ENCODE measurements at places on chromosomes 11 and 22. TPM values are rescaled to one million over a fixed set of nuclear protein-coding genes. Genes with fewer than 3 reads are reported as not detected.

DNA sequence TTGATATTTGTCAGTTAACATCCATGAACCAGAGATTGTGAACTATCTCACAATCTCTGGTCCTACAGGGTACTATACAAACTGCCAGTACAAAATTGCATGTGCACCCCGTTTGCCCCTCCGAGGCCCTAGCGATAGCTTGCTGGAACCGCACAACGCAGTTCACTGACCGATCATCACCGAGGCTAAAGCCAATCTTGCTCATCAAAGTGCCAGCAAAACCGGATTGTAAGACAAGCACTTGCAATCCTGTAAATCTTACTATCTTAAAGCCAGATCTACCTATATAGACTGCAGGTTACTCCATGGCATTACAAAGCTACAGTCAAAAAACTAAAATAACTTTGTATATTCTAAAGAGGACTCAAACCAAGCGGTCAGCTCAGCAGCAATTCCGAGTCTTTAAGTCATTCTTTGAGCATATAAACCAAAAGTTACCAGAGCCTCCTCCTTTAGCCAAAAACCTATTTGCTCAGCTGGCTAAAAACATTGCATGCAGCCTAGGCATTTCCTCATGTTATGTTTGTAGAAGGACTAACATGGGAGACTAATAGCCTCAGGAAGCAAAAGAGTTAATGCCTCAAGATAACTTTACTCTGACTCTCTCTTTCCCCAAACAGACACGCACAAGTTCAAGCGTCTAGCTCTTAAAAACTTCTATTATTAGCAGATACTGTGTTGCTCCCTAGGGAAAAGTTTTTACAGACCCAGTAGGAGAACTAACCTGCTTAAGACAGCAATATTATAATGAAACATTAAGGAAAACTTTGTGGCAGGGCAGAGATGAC is 30.7 kb upstream of the CPT1A start:
- DNase-seq = no peak

DNA sequence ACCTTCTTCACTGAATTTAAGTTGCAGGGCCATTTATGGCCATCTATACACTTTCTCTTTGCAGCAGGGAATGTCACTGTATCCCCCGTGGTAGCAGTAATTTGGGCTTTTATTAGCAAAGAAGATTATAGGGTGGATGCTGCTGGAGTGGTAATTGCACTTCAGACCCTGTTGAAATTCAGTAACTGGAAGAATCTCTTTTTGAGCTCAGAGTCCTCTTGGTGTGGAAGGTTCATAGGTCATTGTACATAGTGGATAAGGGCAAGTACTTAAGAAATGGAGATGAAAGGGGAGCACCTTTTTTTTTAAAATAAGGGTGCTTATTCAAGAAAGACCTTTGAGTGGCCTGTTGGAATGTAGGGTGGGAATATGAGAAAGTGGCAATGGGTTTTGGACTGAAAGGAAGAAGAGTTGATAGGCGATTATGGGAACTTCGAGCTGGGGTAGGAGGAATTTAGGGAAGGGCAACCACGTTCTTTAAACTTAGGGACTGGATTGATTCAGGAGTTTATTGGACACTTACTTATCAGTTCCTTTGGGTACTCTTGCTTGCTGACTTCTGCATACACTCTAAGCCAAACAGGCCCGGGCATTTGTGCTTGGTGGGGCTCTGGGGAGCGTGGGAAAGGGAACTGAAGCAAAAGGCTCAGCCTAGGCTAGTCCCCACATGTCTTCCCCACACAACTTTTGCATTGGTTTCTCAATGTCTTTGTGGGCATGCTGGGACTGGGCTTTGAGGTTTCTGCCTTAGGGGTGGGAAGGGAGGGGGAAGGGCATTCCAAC is 26.5 kb downstream of the CTNND1 start:
- DNase-seq = peak; percentile 77

The VPREB1 gene
- total RNA-seq = not detected

The MUC5B gene
- total RNA-seq = not detected

DNA sequence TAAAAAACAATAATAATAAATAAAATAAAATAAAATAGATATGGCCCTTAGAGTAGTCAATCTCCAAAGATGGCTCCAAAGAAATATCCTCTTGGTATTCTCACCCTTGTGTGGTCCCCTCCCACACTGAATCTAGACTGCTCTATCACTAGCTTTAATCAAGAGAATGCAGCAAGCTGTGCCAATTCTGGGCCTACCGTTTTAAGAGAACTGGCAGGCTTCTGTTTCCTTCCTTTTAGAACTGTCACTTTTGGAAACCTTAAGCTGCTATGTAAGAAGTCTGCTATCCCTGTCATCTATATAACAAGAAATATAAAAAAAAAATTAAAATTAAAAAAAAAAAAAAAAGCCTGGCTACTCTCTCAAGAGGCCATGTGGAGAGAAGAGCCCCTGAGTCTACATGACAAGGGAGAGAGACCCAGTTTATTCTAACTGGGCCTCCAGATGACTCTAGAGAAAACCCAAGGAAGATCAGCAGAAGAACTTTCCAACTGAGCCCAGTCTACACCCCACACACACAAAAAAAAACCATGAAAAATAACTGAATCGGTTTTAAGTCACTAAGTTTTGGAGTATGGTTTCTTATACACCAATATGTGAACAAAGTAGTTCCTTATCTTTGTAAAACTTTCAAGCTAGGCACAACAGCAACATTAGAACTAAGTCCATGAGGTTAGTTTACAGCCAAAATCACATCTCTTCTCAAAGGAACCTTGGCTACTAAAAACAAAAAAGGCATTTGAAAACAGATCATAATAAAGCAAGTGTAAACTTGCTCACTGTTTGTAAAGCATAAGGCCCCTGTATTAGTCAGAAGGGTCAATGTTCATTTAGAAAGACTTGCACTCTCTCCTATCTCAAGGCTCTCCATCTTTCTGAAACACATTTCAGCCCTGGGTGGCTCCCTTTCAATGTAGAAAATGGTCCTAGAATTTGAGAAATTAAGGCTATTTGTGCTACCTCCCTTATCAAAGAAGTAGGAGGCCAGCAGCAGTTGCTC is 67.3 kb downstream of the AMBRA1 start:
- no peak for DNase-seq

DNA sequence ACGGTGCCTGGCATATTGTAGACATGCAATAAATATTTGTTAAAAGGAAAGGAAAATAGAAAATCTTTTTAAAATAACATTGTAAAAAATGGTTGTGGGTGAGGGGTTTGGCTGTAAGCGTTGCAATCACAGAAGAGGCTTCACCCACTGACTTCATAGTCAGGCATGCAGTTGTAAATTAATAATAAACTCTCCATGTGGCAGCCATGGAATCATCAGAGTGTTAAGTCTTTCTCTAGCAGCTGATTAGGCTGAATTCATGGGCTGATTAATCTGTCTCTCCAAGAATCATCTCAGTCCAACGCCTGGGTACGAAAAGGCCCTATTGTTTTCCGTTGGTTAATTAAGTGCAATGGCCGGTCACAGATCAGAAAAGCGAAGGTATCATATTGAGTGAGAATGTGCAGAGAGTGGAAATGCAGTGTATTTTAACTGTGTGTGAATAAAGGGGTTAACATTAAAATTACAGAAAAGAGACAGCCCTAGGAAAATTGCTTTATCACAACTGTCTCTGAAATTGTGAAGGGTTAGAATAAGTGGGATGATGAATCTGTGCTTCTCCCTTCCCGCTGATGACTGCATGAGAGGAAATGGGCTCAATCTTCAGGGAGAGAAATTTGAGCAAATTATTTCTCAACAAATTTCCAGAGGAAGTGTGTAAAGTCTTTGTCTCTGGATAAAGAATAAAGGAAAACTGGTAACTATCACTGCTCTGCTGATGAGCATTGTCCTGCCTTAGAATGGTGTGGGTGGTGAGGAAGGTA is 269.0 kb downstream of the FAM76B start:
- DNase-seq = no peak

The LARGE1 gene
- 5.8 TPM for total RNA-seq

DNA sequence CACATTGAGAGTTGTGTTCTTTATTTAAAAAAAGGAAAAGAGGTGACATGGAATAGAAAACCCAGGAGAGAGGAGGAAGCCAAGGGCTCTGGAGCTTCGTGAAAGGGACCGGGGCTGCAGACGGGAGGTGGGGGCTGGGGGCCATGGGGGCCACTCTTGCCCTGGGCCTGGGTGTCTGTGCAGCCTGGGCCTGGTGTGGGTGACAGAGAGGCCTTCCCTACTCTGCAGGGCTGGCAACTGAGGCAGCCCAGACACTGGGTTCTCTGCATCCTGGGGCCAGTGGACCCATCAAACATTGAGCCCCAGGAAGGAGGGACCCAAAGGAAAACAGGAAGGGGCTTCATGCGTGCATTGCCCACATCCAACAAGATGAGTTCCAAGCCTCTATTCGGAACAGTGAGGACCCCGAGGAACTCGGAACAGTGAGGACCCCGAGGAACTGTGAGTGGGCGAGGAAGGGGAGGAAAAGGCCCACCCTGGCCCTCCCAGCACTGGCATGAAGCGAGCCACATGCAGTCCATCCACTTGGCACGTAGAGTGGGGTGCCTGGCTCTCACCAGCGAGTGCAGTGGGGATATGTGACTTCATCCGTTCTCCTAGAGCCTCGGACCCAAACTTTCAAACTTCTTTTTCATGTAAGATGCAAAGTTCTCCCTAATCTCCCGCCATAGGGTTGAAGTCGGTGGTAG is 1121.6 kb downstream of the BRD1 start:
- no peak for DNase-seq

The OR52I1 gene
- not detected for total RNA-seq

GRCh38 chr11:6565325-6565724 is 38.1 kb downstream of the RRP8 start:
- no peak for DNase-seq

The MSANTD2 gene
- total RNA-seq = 28.3 TPM

DNA sequence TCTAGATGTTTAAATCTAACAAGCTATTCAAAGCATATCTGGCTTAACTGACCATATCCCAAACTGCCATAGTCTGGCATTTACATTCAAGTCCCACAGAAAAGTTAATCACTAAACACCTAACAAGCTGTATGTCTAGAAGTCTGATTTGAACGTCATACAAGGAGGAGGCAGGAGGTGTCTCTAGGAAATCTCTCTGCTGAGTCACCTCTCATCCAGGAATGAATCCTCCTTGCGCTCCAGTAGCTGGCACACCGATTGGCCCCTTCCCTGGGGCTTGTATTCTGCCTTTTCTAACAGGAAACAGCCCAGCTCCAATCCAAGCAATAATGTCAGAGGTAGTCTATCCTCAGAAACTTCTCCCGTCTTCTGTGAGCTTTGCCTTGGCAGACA is 31.8 kb downstream of the FEZ1 start:
- DNase-seq = no peak

GRCh38 chr11:36339888-36340287 is 43.8 kb downstream of the PRR5L start:
- no peak for DNase-seq

DNA sequence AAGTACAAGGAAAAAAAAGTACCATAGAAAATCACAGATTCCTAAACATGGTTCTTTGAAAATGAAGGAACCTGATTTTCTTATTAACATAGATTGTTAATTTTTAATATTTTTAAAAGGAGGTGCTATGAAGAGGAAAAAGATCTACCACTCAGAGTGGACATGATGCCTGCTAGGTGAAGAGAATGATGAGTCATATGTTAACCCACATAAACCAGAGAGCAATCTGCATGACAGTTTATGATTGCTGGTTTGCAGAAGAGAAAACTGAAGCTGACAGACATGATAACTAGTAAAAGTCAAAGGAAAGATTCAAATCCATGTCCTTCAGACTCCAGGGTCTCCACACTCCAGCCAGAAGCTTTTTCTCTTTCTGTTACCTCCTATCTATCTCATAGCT is 1231.7 kb downstream of the LRRC4C start:
- no peak for DNase-seq

The PATL1 gene
- total RNA-seq = 61.4 TPM

The SERPIND1 gene
- 1.3 TPM for total RNA-seq

- no peak for DNase-seq
Measured at GRCh38 chr11:126456783-126457542, 101.5 kb downstream of the ST3GAL4 start.

DNA sequence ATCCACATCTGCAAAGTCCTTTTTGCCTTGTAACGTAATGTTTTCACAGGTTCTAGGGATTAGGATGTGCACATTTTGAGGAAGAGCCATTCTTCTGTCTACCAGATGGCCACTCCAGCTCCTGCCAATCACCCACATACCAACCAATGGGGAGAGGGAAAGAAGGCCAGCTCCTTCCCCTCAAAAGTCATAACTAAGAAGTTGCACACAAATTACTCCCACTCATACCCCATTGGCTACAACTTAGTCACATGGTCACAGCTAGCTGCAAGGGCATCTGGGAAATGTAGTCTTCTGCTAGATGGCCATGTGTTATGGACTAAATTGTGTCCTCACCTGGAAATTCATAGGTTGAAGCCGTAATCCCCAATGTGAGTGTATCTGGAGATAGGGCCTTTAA is 15.4 kb upstream of the MYOD1 start:
- DNase-seq = no peak

GRCh38 chr11:107777110-107777509 is 65.3 kb upstream of the SLN start:
- DNase-seq = no peak

DNA sequence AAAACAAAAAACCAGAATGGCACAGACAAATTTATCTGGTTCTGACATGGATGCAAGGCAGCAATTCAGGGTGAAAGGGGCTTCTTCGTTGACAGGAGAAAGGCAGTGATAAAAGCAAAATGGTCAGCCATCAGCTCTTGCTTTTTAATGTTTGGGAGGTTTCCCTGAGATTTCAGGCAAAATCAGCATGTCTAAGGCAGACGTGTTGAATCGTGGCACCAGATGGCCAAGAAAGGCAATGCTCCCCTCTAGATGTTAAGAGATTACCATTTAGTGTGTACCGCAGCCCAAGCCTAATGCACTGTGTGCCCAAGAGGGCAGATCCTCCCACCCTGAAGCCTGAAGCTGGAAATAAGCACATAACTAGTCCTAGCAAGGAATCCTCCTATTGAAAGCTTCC is 88.8 kb upstream of the GALNT18 start:
- no peak for DNase-seq

GRCh38 chr11:73982595-73982989 is at the start of gene UCP2:
Gene UCP2 (minus strand): TSS chr11:73982843. CDS start chr11:73978378, 4,465 bp downstream.
- peak; percentile 96 for DNase-seq

DNA sequence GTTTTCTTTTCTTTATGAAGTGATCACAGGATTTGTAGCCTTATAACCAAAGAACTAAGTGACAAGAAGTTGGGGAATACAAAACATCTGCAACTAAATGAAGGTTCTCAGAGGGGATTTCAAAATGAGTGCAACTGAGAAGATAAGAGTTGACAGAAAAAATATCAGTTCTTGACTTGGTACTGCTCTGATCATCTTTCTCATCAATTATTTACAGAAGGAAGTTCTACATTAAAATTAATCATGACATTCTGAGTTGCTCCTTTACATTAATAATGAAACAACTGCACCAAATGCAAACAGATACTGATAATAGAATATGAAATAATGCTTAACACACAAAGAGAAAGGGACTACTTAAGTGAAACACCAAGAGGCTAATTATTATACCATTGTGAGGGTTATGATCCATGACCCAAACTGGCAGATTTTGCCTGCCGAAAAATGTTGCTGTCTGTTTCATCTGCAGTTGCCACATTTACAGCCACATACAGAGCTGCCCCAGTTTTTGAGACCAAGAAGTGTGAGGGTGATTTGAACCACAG is 561.9 kb upstream of the ANO5 start:
- DNase-seq = no peak

Data from Caco-2 (cell line).